ENCODE measurements at places on chromosomes 13 and 19. TPM values are rescaled to one million over a fixed set of nuclear protein-coding genes. Genes with fewer than 3 reads are reported as not detected.

- no peak for DNase-seq
Observed at GRCh38 chr19:35095667-35096368, 19.8 kb upstream of the FXYD3 start.

SPTBN4 gene
- 0.92 TPM for total RNA-seq

- DNase-seq = no peak
Observed at GRCh38 chr19:23783636-23784035, 24.9 kb upstream of the ZNF681 start.

DNA sequence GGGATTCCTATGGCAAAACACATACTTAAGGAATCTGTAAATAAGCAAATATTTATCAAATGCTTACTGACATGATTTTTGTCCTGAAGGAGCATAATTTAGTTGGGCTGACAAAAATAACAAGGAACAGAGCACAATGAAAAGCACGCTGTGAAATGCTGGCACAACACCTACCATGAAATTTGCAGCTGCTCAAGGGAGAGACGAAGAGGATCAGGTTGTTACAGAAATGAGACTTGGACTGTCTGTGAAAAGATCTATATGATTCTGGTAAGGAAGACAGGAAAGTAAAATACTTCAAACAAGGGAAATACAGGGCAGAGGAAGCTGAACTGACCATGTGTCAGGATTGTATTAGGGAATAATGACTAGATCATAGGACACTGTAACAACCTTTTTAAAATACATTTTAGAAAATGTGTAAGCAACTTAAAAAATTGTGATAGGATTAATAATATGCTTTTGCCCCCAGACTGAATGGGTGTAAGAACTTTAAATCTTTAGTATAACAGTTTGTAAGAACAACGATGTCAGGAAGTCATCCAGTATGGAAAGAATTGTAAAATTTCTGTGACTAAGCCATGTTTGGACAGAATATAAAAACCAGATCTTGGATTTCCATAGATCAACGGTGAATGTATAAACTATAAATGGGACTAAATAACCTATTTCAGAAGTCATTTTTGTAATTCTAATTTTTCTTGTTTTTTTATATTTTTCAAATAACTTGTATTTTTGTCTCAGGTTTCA, 1556.0 kb downstream of the EFNB2 start:
- peak; percentile 87 for DNase-seq

PGLYRP1 gene
- 0.82 TPM for total RNA-seq

GRCh38 chr19:23991170-23991569, 76.5 kb downstream of the ZNF726 start:
- peak; percentile 21 for DNase-seq

GRCh38 chr19:58203814-58204475, 21.1 kb downstream of the ZNF274 start:
- peak; percentile 75 for DNase-seq

DNA sequence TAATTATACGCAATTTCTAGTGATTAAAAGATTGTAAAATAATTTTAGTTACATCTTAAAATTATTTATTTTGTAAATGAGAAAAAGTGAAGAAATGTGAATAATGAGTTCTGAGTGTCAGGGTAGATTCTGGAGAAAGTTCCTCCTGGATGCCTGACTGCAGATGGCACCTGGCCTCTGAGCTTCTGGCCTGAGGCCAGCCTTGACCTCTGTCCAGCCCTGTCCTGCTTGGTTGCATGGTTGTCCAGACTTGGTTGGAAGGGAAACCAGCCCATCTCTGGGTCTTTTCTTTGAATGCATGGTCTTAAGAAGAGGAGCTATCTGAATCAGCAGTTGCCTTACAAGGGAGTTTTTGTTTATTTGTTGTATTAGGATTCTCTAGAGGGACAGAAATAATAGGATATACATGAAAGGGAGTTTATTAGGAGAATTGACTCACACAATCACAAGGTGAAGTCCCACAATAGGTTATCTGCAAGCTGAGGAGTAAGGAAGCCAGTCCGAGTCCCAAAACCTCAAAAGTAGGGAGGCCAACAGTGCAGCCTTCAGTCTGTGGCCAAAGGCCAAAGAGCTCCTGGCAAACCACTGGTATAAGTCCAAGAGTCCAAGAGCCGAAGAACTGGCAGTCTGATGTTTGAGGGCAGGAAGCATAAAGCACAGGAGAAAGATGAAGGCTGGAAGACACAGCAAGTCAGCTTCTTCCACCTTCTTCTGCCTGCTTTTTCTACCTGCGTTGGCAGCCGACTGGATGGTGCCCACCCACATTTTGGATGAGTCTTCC, 385.8 kb downstream of the ZNF536 start:
- DNase-seq = no peak

Measured in tongue (tissue), 3 donors.